Inflammatory macrophage treated with lipopolysaccharide for 1 hour (primary cell): ENCODE measurements at places on chromosomes 4 and X.
A peak's percentile ranks its signal among the peaks of the same experiment; 100 is the strongest.

DNA sequence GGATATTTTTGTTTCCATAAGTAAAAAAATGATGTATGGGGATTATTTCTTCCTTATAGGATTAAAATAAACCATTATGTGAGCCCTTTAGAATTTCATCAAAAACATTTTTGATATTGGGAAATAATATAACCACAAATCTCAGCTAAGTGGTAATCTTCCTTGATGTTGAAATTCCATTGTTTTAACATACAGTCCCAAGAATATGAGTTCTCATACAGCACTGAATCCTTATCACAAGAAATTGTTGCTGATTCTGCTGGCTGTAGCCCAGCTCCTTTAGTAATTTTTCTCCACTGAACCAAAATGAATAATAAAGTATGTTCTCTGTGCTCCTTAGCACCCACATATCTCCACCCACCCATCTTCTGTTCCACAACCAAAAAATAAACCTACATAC, 41.9 kb upstream of the FAM47B start:
- no peak for DNase-seq

- DNase-seq: no peak
Measured at GRCh38 chrX:67673741-67674274, 130.0 kb downstream of the AR start.

DNA sequence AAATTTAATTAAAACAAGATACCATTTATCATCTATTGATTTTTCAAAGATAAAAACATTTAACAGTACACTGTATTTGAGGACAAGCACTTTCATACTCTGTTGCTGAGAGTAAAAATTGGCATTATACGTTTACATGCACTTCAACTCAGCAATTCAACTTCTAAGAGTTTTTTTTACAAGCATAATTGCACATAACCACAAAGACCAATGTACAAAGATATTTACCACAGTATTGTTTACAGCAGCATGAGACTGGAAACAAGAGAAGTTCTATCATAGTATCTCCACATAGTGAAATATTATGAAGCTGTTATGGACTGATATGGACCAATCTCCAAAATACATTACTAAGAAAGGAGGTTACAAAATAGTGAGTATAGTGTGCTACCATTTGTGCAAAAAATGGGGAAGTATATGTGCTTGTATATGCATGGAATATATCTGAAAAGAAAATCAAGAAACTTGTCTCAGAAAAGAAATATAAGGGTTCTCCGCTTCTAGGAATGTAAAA, 10.9 kb downstream of the GAB3 start:
- no peak for DNase-seq

DNA sequence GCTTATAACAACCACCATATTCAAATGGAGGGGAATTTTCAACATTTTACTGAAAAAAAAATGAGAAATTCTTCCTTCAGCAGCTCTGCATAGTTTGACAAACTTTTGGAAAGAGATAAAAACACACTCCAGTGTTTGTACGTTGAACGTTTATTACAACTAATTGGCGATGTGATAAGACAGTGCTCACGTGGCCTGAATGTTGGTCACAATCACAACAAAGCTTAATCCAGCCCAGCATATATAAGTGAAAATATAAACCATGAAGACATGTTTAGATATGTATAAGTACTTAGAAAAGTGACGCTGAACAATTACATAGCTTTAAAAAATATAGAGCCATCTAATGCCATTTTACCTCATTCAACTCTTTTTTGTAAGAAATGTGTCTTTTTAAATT, 28.7 kb downstream of the AP1S2 start:
- no peak for DNase-seq

DNA sequence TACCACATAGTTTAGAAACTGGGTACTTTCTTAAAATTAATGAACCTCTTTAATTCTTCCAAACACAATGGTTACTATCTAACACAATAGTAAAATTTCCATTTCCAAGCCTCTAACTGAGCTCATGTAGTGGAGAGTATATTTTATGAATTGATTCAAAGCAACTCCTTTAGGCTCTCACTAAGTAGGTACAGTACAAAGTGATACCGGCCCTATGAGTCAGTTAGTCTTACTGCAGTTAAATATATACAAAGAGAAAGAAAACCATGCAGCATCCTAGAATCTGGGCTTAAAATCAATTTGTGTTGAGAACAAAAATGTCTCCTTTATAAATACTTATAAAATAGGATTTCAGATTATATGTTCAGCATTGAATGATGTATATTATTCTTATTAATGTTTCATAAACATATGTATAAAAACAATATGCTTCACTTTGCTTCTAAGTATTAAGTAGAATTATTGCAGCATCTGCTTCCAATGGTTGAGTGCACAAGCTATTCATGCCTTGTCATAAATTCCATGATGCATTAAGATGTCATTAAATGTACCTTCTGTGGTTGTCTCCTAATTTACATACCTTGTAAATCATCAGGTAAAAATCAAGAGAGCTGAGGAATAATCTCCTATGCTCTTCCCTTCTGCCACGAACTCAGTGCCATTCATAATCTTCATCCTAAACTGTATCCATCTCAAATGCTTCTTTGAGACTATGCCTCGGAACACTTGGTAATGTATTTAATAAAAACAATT, 1037.8 kb downstream of the STPG2 start:
- no peak for DNase-seq

DNA sequence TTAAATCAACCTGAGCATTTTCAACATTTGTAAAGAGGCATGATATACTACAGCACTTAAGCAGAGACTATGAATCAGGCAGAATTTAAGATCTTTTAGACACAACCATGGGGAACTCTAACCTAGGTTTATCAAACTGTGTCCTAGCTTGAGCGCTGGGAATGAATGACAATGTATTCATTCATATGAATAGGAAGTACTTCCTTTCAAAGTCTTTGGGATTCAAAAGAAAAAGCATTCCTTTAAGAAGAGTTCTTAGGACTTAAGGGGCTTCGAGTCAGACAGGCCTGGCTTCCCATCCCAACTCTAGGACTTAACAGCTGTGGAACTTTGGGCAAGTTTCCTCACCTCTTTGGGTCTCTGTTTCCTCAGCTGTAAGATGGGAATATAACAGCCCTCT, 104.6 kb downstream of the ANAPC4 start:
- DNase-seq: no peak

DNA sequence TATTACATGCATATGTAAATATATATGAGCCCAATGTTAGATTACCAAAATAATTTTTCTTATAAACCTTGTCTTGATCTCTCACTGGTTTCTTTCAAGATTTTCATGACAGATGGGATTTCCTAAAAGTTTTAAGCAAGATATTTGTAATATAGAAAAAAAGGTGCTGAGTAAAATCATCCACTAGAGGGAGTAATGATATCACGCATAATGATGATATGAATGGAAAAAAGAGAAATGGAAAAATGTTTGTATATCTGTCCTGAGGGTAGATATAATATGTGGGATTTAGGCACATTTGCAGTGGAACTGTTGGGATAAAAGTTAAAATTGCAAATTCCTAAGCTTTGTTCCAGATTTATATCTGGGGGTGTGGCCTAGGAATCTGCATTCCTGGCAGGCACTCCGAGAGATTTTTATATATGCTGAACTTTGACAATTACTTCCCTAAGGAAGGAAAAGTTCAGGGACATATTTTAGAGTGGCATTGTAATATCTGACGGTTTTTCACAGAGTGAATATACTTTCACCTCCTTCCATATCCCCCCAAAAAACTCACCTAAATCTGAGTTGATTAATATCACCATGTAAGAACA, 60.5 kb downstream of the TMA16 start:
- DNase-seq: peak; percentile 34

DNA sequence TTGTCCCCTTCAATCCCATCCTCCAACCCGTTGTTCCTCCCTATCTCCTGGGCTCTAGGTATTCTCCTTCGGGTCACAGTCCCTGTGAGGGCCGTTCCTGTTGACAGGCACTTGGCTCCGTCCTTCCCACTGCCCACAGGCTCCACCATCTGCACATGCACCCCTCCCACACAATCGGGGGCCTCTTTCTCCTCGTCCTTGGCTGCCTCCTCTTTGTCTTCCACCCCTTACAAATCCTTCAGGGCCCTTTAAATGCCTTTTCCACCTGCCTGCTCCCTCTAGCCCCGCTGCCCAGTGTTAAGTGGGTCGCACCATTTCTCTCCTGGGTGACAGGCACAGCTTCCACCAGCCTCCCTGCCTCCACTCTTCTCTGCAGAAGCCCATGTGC, 2.7 kb upstream of the AVPR2 start:
- no peak for DNase-seq

GRCh38 chrX:40945361-40945713, 139.9 kb upstream of the USP9X start:
- peak; percentile 57 for DNase-seq

DNA sequence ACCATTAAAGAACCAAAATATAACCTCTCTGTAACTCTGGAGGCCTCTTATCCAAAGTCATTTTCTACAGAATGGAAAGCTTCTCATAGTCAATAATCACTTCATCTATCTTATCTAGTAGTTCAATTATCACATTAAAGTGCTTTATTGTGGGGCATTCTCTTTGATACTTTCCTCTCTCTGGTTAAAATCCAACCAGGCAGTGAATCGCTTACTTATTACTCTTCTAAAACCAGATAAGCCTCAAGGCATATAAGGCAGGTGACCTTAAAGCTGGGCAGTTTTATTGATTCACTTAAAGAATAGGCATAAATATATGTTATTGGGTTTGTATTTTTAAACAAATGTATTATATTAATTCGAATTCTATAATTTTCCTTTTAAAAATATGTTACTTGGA, 2162.1 kb upstream of the TENM3 start:
- DNase-seq: no peak

DNA sequence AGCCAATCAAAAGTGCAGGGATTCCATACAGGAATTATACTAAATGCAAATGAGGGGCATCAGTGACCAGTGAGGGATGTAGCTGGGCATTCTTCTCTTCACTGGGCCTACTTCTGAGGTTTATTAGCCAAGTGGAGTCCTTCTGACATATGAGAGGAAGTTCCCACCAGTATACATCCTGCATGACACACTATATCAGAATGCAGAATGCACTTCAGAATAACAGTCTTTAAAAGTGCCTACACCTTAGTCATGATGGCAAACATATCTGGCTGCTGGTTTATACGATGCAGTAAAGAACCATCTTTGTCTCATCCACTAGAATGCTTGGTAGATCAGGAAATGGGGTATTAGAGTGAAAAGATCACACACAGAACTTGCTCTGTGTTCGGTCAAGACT, 180.3 kb upstream of the PPARGC1A start:
- no peak for DNase-seq

DNA sequence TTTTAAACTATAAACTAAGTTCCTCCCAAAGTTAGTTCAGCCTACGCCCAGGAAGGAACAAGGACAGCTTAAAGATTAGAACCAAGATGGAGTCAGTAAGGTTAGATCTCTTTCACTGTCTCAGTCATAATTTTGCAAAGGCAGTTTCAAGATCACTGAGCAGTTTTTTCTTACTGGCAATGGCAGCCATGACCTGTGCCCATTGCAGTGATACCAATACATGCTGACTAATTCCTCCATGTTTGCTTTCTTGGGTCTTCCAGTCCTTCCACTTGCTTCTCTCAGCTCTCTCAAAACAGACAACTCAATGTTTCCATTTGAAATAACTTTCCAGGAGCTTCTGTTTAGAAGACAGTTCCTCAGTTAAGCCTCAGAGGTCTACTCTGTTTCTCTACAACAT, 79.5 kb downstream of the PCDH18 start:
- DNase-seq: no peak

- DNase-seq: no peak
Measured at GRCh38 chrX:13808865-13809264, 8.0 kb downstream of the GPM6B start.

DNA sequence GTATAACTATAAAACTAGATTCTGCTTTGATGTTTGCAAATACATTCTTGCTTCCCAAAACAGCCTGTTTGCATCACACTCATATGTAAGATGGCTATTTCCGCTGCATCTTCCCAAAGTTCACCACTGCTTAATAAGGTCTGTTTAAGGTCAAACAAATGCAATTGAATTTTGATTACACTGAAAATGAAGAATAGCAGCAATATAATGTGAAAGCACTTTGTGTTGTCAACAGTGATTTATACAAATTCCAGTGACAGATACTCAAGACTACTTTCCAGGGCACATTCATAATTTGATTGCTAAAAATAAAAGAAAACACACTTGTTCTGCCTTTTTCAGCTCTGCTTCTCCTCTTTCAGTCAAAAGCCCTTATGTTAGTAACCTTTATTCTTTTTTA, 8.1 kb upstream of the PGAM4 start:
- no peak for DNase-seq

DNA sequence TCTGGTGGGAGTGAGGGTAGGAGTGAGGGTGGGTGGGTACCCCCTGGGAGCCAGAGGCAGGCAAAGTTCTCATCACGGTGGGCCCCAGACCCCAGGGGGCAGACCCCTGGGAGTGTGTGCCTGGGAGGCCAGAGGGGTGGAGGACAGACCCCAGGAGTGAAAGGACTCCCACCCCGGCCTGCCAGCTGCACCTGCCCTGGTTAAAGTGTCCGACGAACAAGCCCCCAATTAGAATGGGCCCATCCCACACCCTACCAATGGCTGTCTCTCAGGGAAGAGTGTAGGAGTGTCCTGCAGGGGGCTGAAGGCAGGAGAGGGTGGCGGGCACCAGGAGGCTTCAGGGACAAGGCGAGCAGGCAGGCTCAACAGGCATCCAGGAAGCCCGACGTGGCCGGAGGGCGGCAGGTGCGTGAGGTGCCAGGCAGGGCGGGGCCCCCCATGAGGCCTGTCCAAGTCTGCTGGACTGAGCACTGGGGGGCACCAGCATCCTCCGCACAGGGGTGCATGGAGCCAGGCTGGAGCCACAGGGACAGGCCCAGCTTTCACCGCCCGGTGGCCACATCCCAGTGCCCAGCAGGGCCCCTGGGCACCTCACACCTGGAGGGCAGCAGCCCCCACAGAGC, 8.7 kb downstream of the PDE6B start:
- no peak for DNase-seq

DNA sequence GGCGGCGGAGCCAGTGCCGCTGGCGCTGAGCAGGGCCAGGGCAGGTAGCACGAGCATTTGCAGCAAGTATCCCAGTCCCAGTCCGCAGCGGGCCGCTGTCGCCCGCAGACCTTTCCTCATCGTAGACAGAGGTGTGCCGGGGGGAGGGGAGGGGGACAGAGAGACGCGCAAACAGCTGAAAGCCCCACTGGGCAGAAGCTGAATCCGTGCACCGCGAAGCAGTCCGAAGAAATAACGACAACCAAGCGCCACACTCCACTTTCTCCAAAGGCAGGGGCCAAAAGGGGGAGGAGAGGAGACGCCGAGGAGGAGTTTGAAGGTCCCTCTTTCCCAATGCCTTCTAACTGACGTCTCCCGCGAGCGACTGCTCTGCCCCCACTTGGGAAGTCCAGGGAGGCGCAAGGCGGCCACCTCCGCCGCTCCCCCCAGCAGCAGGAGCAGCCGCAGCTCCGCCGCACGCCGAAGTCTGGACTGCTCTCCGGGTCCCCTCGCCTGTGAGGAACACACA, at the start of gene UNC5C:
Gene UNC5C (minus strand): TSS at position 236 of the 508 bp plus-strand sequence.
- peak; percentile 65 for DNase-seq

GRCh38 chr4:7019367-7019766, 23.8 kb upstream of the TADA2B start:
- DNase-seq: no peak

- no peak for DNase-seq
Measured at GRCh38 chr4:26584725-26585124, 841 bp downstream of the TBC1D19 start.

GRCh38 chr4:137278431-137278830, 253.9 kb downstream of the PCDH18 start:
- no peak for DNase-seq

- DNase-seq: peak; percentile 13
Measured at GRCh38 chrX:101759000-101759399, 99.3 kb upstream of the ARMCX2 start.
